ENCODE measurements at places on chromosomes 2 and 18.

DNA sequence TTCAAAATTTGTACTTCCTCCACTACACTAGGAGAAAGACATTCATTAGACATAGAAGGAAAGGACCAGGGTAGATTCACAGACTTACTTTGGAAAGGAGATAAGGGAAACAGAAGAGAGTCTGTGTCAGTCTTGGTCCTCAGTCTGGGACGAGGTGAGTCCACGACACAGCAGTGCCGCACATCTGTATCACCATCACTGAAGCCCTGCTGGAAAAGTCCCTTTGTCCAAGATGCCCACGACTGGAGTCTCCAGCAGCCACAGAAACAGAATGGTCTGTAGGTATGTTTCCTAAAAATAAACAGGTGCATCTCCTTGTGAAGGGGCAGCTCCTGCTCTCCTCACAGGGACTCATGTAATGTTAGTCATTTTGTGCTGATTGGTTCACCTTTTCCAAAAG is 27.4 kb downstream of the COX7A2L start:
- no peak for DNase-seq

DNA sequence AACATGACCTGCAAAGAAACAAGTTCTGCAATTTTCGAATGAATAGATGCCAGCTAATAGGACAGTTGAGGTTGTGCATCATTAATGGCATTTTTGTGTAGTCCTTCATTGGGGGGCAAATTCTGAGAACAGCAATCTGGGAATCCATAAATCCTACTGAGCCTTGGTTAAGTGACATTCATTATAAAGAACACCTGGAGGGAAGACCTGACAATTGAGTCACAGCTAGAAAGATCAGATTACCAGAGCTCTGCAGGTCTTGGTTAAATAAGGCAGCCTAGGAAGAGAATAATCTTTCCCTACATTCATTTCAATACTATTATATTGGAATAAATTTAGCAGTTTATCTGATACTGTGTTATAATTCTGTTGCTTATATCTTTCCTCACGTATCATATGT is 14.3 kb downstream of the KCNH7 start:
- no peak for DNase-seq

DNA sequence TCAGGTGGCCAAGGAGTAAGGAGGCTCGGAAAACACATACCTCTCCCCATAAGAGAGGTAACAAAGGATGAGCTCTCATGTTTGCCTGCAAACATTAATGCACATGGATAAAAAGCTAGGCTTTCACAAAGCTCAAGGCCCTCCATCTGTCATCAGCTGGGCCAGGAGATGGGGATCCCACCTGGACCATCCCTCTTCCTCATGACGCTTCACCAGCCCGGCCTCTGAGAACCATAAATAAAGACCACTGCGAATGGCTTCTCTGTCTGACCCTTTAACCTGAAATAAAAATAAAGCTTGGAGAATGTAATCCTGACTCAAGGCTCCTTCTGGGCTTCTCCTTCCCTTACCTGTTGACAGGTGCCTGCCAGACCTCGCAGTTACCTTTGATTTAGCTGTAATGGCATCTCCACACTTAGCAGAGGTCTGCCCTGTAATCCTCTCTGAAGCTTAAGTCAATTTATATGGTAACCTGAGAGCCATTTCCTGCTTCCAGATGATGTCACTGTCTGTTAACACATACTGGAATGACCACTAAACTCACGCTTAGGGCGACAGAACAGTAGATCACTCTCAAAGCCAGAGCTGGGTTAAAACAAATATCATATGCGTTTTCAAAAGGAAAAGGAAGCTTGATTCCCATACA is 29.3 kb upstream of the FOXI3 start:
- no peak for DNase-seq

GRCh38 chr2:235168174-235168979 is 216.6 kb downstream of the SH3BP4 start:
- no peak for DNase-seq

- no peak for DNase-seq
These were observed 190.9 kb downstream of the EIPR1 start for GRCh38 chr2:3186766-3187165.

GRCh38 chr2:239471011-239471792 is 70.4 kb upstream of the HDAC4 start:
- no peak for DNase-seq

DNA sequence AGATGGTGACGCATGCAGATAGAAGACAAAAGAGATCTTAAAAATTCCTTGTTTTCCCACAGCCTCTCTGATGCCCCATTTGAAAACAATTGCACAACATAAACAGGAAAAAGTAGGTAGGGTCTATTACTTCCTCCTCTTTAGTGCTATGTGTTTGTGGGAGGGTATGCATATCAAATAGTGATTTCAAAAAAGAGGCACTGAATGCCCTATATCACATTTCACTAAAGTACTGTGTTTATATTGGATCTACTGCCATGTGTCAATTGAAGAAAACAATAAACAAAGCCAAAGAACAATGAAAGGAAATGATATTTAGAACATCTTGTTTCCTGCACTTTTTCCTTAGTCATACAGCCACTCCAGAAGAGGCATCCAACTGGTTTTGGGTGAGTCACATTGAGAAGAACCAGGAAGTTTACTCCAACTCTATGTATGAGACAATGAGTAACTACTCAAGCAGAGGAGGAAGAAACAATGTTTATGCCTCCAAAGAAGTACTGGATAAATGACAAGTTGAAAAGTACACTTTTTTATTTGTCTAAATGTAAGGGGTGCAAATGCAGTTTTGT is 583.6 kb downstream of the FBXO15 start:
- DNase-seq, result no peak

GRCh38 chr2:170145675-170146432 is 32.1 kb upstream of the MYO3B start:
- no peak for DNase-seq

DNA sequence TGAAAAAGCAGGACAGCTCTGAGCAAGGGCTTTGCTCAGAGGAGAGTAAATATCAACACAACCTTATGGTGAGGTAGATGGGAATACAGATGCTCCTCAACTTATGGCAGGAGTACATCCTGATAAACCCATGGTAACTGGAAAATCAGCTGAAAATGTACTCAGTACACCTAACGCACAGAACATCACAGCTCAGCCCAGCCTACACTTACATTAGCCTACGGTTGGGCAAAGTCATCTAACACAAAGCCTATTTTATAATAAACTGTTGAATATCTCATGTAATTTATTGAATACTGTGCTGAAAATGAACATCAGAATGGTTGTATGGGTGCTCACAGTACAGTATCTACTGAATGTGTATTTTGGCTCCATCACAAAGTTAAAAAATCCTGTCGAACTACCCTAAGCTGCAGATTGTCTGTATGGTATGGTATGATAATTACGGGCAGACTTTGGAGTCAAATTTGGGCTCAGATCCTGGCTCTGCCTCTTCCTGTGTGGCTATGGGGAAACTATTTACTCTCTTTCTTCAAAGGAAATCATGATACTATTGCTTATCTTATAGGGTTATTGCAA is 120.3 kb upstream of the LYPD1 start:
- no peak for DNase-seq

DNA sequence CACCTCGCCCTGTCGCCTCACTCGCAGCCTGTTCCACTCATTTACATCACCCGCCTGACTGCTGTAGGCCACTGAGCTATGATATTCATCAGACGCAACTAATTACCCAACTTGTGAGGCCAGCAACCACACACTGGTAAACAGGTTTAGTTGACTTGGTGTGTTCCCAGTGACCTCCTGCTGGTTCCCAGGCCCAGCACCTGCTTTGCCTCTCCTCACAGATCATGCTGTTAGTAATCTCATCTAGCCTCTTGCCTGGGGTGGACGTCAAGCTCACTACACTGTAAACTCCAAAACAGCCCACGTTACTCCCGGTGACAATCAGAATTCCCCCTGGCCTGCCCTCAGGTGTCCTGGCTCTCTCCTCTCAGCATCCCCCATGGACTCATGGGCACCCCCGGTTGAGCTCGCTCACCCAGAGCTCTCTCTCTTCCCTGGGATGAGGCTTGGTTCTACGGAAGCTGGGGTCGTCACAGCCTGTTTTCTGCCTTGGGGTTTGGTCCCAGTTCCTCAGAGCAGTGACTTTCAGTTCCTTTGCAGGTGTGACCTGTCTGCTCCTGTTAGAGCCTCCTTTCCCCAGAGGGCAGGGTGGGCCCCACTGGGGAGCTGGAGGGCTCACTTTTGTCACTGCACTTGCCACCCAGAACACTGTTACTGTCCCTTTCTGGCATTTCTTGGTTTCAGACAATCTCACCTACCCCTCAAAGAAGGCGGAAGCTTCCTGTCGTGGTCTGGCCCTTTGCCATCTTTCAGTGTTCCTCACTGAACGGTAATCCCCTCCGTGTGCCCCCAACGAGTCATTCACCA is 40.3 kb downstream of the INPP5D start:
- peak; percentile 70 for DNase-seq

GRCh38 chr2:177235855-177236437 is 23.4 kb downstream of the HNRNPA3 start:
- DNase-seq, result no peak

DNA sequence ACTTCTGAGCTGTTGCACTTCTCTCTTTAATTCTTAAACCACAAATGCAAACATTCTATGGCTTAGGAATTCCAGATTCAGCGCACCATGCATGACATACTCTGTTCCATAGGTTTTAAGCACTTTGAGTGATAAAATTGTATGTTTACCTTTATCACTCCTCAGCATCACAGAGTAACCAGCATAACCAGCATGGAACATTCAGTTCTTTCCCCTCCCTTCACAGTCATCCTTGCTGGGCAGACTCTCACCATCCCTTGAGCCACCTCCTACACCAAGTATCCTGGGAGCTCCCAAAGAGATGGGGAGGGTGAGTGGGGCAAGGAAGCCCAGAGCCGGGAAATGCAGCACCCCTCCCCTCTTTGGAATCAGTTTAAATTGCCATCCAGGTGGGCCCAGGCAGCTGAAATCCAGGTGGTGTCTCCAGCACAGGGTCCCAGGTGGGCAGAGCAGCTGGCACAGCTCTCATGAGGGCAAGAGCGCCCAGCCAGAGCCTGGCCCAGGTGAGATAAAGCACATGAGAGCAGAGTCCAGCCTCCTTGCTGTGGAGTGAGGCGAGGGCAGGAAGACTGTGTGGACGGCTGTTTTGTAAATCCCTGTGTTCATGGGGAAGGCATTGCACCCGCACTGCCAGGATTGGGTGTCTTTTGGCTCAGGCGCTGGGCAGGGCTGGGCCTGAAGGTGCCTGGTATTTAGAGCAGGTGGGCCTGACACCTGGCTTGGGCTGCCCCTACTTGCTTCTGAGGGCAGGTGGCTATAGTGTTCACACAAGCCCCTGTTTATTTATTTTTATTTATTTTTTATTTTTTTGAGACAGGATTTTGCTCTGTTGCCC is 36.8 kb downstream of the LAMA3 start:
- DNase-seq, result no peak

DNA sequence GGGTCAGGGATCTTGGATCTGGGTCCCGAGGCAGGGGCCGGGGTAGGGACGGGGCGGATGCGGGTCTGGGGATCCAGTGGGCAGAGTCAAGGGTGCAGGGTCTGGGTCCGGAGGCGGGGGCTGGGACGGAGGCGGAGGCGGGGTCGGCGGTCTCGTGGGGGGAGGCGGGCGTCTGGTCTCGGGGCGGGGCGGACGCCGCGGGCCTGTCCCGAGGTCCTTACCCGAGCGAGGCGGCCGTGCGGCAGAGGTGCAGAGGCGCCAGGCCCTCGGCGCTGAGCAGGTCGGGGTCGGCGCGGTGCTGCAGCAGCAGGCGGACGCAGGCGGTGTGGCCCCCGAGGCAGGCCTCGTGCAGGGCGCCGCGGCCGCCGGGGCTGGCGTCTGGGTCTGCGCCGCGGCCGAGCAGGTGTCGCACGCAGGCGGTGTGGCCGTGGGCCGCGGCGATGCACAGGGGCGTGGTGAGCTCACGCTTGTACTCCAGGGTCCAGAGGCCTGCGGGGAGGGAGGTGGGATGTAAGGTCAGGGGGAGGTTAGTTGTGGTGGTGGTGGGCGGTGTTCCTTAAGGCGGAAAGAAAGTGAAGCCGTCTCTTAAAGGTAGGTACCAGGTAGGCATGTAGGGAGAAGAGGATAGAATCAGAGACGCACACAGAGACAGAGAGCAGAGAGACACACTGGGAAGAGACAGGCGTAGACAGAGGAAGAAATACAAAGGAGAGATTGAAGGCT is 26.6 kb downstream of the ASB18 start:
- DNase-seq, result no peak

DNA sequence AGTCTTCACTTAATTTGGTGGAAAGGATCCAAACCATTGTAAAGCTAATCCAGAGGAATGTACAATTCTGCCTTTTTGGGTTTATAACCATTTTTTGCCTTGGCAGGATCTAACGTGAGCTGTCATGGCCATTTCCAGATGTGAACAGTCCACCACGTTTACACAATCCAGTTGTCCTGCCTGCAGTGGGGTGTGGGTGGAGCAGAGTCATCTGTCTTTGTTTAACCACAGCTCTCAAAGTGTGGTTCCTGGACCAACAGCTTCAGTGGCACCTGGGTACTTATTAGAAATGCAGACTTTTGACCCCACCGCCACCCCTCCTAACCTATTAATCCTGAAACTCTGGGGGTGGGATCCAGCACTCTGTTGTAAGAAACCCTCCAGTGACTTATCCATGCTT is 35.9 kb downstream of the FHOD3 start:
- no peak for DNase-seq

GRCh38 chr18:23191232-23191631 is 55.9 kb downstream of the CABLES1 start:
- DNase-seq, result no peak

DNA sequence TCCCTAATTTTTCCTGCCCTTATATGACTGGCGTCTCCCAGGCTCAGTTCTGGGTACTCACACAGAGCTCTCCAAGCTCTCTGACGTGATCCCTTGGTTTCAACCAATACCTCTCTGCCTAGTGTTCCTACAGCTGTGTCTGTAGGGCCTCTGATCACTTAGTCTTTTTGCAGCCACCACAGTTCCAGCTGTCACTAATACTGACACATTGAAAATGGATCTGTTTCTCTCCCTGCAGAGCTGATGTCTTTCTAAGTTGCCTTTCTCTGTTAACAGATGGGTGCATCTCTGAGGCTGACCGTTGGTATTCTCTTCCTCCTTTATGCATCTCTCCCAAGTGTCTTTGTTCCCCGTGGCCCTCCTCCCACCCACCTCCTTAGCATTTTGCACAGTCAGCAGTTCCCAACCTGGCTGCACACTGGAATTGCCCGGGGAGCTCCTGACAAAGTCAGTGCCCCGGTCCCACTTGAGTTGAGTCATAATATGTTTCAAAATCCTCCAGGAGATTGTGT is 62.5 kb downstream of the CERS6 start:
- DNase-seq, result no peak

DNA sequence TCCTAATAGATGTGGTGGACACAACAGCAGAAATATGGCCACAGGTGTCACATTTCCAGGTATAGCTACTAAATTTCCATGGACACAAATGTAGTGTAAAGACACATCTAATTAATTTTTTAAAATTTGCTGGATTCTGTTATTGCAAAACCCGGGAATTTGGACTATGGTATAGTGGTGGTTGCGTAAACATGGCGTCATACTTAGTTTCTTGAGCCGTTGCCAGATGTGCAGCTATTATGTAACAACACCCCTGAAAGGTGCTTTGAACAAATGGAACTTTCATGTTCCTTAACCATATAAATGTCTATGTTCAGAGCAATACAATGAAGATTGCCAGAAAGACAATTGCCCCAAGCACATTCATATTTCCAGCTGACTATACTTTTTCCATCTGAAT is 85.9 kb downstream of the HRH4 start:
- DNase-seq, result no peak

GRCh38 chr2:3575534-3576262 is 638 bp downstream of the RPS7 start:
- DNase-seq, result peak; percentile 33

- DNase-seq, result no peak
These were observed 32.2 kb downstream of the MREG start for GRCh38 chr2:215981115-215981514.
